Neuronal stem cell (in vitro differentiated cells): ENCODE measurements at places on chromosomes 11 and 22.

DNA sequence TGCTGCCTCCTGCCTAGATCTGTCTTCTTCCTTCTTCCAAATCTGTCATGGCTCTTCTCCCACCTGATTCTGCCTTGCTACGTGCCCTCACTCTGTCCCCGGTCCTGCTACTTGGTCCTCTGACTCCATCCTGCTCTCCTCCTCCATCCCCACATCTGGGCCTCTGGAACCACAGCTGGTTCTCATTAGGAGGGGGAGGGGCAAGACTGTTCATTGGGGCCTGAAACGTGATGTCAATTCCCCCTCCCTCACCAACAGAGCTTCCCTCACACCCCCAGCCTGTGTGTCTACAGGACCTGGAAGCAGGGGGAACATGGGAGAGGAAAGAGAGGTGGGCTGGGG lies 9.1 kb downstream of the DCHS1 start:
- no peak for DNase-seq

GRCh38 chr22:28268850-28269249 lies 349.8 kb upstream of the PITPNB start:
- no peak for DNase-seq

DNA sequence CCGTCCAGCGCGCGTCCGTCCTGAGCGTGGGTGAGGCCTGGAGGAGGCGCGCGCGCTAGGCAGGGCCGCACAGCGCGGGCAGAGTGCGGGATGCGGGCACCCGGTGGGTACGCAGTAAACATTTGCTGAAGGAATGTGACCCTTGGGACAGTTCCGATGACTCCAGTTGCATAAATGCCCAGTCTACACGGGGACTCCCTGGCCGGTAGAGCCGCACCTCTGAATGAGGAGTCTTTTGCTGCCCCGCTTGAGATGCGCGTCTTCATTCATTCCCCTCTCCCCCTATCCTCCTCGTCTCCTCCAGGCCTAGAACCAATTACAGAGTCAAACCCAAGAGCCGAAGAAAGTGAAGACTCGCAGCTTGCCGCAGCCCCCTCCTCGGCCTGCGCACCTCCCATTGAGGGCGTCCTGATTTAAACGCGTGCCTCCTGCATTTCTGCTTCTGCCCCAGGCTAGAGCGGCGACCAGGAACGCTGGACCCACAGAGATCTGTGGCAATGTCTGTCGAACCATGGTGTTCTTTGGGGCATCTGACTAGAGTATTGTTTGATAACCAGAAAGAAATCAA lies 729 bp upstream of the CHKB start:
- DNase-seq, result no peak

- no peak for DNase-seq
These were observed 418.8 kb downstream of the DYNC2H1 start for GRCh38 chr11:103528046-103528445.

- no peak for DNase-seq
These were observed 51.3 kb upstream of the SCUBE2 start for GRCh38 chr11:9142732-9143131.

- DNase-seq, result no peak
These were observed 16.5 kb upstream of the DGKZ start for GRCh38 chr11:46330563-46331281.

DNA sequence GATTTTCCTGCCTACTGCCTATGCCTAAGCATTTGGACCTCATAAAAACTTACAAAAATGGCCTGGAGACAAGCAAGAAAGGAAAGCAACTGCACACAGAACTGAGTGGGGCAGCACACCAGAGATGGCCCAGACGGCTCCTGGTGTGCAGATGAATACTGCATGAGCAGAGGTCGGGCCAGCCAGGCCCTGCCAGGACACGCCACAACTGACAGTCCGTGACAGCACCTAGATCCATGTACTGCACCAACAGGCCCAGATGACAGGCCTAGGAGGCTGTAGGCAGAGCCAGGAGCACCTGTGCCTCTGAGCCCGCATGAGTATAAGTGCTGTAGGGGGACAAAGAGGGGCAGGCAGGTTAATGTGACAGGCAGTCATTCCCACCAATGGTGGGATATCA lies 160.2 kb downstream of the IGLL1 start:
- no peak for DNase-seq

DNA sequence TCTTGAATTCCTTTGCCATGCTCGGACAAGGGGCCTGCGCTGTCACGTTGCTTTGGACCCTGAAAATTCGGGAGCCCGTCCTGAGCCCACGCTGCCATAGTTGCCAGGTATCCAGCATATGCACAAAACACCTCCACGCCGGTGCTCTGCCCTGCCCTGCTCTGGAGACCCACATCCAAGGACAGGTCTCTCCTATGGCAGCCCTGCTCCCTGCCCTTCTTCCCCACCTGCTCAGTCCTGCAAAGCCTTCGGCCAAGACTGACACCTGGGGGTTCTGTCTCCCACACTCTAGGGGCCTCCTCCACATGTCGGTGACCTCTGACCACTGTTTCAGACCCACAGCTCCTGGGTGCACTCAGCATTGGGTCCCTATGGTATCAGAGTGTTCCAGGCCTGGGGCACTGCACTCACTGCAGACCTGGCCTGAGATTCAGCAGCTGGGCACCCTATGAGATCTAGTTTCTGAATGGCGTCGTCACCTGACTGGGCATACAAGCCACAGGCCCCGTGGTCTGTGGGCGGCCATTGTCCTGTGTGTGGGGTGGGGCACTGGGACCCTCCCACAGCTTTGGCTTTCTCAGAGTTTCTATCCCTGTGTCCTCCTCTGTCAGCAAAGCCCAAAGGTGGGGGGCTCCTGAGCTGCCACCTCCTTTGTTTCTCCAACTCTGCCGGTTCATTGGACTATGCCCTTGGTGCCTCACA lies 2.0 kb upstream of the KRTAP5-6 start:
- DNase-seq, result no peak

- DNase-seq, result no peak
These were observed 47.2 kb downstream of the DBX1 start for GRCh38 chr11:20113149-20113438.

DNA sequence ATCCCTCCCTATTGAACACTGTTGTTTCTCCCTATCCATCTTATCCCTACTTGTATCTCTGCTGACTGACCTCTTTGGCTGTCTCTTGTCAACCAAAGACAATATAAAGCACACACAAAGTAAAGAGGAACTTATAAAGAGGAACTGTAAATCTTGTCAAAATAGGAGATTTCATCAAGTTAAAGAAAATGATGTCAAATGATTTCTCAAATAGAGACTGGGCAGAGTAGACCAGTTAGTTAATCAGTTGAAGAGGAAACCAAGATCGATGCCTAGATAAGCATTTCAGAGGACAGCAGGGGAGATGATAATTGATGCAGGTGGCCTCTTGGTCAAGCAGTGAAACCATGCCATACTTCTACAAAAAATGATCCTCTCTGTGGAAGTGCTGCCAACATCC lies 22.7 kb downstream of the KCNQ1OT1 start:
- no peak for DNase-seq

DNA sequence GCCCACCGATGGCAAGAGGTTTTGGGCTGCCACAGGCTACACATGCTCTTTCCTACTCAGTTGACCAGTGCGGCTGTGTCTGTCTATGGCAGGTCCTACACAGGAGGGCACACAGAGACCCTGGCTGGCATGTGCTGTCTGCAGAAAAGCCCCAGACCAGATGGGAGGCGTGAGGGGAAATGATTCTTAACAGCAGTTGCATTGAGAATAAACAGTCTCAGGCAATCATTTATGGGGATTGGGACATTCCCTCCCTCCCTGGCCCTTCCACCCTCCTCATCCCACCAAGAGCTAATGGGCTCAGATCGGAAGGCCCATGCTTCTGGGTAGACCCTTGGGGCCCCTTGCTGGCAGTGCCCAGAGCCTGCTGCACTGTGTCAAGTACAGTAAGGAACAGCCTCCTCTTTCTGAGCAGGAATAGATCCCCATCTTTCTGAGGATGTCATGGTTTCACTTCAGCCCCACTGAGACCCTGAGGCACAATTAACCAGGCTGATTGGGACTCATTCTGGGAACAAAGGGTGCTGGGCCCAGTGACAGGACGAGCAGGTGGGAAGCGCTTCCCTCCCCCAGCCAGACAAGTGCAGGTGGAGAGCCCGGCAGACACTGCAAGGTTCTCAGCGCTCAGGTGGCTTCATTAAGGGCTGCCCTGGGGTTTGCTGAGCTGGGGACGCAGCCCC lies 28.3 kb downstream of the TSPAN18 start:
- DNase-seq, result no peak

DNA sequence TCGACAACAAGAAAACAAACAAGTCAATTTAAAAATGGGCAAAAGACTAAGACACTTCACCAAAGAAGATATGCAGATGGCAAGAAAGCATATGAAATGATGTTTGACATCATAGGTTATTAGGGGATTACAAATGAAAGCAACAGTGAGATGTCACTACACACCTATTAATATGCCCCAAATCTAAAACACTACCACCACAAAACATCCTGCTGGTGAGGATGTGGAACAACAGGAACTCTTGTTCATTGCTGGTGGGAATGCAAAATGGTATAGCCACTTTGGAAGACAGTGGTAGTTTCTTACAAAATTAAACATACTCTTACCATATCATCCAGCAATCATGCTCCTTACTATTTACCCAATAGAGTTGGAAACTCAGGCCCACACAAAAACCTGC lies 29.0 kb downstream of the PRRG4 start:
- no peak for DNase-seq

- no peak for DNase-seq
These were observed 17.4 kb downstream of the UBASH3B start for GRCh38 chr11:122672892-122673291.

DNA sequence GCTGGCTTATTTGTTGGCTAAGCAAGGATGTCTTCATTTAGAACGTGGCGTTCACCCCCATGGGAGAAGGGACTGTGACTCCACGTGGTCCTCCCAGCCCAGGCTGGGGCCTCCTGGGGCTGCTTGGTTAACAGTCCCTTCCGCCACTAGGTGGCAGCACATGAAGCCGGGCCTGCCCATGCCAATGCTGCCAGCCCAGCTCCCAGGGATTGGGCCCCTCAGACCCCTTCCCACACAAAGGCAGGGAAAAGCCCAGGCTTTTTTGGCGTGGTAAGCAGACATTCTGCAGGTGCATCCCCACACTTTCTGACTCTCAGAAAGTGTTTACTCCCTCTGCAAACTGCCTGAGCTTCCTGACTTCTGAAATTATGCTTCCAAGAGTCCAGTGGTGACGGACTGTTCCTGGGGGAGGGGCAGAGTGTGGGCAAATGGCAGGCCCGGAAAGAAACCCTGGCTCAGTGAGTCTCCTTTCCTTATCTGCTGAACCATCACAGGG lies 3.1 kb downstream of the CBX6 start:
- DNase-seq, result peak; percentile 79

DNA sequence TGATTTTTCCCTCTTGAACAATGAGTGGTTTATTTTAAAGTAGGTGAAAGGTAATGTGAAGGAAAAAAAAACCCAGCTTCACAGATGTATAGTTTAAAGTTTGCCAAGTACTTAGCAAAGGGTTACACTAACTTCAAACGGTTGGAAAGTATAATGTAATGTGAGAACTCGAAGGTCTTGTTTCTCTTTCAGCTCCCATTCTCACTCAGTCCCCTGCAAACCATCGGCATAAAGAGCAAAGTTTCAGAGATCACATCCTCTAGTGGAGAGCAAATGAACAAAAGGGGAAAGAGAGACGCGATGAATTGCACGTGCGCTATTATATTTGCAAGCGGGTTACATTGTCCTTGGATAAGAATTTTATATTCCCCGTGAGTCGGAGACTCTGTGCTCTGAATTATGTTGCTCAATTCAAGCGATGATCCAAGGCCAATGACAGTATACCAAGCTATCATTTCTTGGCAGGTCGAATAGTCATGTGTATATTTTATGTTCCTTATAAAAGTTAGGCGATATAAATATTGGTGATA lies 37.6 kb upstream of the BIRC3 start:
- no peak for DNase-seq

DNA sequence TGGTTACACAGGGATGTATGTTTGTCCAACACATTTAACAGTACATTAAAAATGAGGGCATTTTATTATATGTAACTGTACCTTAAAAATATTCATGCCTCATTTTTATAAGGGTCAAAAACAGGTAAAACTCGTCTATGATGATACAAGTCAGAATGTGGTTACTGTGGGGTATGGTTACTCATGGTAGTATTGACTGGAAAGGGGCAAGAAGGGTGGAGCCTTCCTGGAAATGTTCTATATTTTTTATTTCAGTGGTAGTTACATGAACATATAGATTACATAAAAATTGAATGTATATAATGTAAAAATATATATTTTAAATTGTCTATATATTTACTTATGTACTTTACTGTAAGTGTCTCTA lies 99.8 kb downstream of the STIM1 start:
- DNase-seq, result no peak

DNA sequence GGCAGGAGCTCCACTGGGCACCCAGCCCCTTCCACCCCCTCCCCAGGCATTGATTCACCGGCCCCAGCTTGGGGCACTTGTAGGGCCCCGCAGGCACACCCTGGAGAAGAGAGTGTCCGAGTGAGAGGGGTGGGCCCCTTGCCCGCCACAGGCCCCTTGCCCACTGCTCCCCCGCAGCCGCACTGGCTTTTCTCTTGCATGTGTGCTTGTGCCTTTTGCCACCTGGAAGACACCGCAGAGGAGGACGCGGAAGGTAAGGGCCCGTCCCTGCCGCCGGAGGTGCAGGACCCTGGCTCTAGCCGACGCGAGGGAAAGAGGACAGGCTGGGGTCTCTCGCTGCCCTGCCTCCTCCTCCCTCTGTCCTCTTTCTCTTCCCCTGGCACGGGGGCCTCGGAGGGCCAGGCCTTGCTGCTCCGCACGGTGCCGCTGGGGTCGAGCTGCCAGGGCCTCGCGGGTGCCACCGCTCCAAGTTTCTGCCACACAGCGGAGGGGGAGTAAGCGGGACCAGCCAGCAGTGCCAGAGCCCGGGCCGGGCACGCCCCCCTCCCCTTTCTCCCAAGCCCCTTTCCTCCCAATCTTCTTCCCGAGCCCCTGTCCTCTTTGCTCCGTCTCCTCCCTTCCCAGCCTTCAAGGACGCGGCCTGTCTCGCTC lies 9.5 kb downstream of the TNNT3 start:
- no peak for DNase-seq

DNA sequence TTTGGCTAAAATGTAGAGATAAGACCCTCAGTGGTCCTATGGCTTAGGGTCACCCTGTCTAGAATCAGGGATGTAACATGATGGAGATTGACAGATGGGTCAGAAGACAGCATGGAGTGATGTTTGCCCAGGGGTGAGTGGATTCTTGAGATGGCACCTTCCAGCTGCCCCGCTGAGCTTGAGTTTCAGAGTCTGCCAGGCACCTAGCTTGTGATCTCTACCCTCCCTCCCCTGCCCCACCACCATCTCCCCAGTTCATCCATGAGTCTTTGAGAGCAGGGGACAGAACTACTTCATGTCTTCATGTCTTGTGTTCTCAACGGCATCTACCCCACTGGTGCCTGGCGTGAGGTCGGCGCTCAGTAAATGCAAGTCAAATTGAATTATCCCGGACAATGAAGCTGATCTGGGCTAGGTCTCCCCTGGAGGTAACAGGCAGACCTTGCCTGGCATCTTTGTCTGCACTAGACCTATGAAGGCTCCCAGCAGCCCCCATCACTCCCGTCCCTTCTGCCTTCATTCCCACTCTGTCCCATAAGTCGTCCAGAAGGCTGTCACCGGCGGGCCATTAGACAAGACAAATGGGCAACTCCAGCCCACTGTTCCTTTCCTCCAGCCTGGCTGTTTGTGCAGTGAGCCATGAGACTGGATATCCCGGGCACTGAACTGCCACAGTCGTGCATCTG lies 239.2 kb upstream of the TBCEL start:
- DNase-seq, result no peak

- no peak for DNase-seq
These were observed 13.4 kb downstream of the DERL3 start for GRCh38 chr22:23825246-23825905.
